Caco-2 (cell line): ENCODE measurements at places on chromosomes 11 and 22. TPM values are rescaled to one million over a fixed set of nuclear protein-coding genes. Genes with fewer than 3 reads are reported as not detected.
A peak's percentile ranks its signal among the peaks of the same experiment; 100 is the strongest.

FOLR2 gene
- not detected in 2 replicates for total RNA-seq

CLDN5 gene
- not detected in 2 replicates for total RNA-seq

OR4C13 gene
- not detected in 2 replicates for total RNA-seq

CCDC116 gene
- not detected in 2 replicates for total RNA-seq

OR10A6 gene
- total RNA-seq, result not detected in 2 replicates

MYBPC3 gene
- total RNA-seq, result not detected in 2 replicates

DNA sequence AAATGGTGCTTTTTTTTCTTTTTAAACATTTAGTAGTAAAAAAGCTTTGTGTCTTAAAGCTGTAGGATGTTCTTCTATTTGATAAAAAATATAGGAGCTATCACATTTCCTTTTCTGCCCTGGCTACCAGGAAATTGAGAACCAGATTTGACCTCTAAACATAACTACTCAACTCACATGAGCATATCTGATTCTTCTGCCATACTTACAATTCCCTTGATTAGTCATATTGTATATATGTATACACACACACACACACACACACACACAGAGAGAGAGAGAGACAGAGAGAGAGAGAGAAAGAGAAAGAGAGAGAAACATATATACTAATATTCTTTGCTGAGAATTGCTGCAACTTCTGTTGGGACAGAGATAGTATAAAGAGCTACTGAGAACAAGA is 23.0 kb upstream of the GDPD4 start:
- DNase-seq, result no peak

DNA sequence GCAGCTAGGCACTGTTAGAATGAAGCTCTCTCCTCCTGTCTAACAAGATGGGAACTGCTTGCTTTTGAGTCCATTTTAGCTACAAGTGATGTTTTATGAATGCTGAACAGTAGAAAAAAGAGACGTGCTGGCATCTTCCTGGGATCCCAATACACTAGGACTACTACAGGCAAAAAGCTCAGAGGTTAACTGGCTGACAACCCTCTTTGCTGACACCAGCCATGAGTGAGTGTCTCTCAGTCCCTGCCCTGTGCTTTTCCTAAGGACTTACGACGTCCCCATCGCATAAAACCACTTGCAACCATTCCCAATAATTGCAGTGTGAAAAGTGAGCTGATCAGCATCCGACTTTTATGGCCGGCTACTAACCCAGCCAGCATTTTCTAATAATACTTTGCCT is 213.5 kb downstream of the NTM start:
- DNase-seq, result no peak

DNA sequence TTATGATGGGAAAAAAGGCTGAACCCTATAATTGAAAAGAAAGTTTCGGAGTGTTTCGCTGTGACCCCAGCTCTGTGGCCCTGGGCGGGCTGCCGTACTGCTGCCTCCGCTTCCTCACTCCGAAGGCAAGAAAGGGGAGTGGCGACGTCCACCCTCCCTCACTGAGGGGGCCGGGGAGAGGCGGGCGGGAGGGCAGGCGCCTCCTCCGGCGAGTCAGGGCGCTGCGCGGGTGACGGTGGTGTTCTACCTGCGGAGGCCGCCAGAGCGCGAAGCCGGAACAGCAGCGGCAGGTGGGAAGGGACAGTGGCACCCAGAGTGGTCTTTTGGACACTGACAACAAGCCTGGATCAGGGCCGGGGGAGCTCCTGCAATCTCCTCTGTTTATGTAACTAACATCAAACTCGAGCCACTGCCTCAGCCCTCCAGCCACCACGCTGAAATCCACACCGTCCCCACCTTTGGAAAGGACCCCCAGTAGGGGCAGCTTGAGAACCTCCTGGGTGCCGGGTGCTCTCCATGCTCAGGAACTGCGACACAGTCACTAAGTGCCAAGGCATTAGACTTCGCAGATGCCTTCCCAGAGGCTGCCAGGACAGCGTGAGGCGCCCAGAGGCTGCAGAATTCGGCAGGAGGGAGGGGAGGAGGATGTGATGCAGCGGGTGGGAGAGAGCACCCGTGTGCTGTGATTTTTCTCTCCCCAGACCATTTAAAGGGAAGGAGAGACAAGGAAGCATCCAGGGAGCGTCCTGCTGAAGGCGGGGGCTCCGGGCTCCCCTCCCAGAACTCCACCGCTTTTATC is 25.5 kb downstream of the BID start:
- DNase-seq, result no peak

DNA sequence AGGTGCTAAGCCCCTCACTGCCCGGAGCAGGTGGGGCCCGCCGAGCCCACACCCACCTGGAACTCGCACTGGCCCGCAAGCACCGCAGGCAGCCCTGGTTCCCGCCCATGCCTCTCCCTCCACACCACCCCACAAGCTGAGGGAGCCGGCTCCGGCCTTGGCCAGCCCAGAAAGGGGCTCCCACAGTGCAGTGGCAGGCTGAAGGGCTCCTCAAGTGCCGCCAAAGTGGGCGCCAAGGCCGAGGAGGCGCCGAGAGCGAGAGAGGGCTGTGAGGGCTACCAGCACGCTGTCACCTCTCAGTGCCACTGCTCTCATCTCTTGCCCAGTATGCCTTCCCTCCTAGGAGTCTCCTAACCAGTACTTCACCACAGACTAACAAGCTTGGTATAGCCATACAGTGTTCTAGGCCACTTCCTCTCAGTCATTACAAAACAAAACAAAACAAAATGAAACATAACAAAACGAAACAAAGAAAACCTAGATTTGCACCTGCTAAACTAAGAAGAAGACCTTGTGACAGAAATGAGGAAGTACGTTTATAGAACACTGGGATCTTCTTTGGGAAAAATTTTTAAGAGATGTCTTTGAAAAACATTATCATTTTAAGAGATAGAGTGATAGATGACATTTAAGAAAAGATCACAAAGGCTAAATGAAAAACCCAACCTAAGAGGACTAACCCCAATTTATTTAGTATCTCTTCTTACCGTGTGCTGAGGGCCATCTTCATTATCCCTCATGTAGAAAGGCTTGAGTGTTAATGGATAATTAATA is 47.7 kb upstream of the GAB2 start:
- DNase-seq, result no peak

DNA sequence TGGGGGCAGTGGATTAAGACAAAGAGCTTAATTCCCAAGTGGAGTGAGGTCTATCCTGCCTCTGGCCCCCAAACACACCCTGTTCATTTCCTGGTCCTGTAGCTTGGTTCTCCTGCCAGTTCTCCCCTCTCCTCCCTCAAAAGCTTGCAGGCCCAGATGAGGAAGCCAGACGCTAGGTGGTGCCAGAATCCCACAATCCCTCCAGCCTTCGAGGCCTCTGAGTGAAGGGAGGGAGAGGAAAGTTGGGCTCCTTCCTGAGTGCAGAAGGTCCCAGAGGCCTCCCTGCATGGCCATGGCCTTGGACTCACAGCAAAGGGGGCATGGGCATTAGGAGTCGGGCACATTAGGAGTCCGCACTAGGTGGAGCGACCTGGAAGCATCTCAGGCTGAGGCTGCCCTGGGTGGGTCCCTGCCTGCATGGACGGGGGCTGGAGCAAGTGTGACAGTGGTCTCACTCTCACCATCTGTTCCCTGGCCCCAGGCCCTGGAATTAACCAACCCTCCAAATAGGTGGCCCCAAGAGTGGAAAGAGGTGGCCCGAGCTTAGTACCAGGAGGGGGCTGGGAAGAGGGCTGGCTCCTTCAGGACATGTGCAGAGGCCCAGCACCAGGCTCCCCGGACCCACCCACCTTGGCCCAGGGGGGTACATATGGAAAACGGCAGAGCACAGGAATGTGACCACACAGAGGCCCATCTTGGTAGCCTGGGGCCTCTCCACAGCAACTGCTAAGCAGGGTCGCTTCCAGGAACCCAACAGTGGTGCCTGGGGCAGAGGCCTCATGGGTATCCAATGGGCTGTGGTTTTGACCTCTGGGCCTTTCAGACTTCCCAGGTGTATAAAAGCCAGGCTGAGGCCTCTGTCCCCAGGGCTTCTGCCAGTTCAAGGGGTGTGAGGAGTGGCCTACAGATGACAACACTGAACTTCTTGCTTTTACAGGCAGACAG is 5.2 kb downstream of the FXYD2 start:
- peak; percentile 88 for DNase-seq

DNA sequence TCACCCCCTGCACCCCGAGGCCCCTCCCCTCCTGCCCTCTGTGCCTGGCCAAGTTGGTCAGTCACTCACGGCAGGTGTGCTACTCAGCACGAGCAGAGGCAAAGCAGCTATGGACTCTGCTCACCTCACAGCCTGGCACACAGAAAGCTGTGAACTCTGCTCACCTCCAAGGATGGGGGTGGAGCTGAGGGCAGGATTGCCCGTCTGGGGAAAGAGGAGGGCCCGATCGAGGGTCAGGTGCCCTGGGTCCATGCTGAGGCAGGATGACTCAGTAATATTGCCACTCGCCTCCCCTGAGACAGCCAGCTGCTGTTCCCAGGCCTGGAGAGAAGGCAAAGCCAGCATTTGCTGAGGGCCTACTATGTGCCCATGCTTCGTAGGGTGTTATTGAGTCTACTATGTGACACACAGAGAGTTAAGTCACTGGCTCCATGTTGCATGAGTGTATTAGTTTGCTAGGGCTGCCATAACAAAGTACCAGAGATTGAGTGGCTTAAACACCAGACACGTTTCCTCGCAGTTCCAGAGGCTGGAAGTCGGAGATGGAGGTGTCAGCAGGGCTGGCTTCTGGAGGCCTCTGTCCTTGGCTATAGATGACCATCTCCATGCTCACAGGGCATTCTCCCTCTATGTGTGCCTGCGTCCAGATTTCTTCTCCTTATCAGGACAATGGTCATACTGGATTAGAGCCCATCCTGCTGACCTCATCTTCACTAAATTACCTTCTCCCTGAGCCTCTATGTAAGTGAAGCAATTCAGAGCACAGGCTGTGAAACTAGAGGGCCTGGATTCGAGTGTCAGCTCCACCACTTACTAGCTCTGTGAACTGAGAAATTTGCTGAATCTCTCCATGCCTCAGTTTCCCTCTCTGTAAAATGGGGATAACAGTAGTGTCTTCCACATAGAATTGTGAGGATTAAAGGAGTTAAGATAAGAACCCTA is 13.2 kb upstream of the TSKU start:
- peak; percentile 45 for DNase-seq

DNA sequence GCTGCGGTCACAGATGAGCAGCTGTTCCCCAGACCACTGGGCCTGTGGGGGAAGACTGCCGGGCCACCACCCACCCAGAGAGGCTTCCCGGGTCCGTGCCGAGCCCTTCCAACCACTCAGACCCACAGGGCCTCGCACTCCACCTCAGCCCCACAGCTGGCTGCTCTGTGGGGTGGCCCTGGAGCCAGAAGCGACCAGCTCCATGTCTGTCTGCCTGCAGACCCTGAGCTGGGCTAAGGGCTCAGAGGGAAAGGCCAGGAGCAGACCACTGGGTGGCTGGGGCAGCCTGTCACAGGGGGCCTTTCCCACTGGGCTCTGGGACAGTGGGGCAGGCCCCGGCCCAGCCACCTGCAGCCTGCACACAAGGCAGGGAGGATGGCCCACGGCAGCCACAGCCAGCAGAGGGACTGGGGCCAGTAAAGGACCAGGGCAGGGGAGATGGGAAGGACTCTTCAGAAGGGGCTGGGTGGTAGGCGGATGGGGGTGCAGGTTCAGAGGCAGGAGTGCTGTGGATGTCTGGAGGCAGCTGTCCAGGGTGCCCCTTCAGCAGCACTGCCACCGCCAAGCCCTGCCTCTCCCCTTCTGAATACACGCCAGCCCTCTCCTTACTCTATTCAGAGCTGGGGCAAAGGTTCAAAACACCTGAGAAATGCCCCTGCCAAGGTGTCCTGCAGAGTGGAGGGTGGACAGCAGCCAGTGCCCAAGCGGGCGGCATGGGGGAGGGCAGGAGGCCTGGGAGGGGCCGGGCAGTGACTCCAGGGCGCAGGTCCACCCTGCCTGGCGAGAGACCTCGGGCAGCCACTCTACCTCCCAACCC is 32.2 kb downstream of the GNB1L start:
- no peak for DNase-seq

- DNase-seq, result no peak
Observed at GRCh38 chr11:113420808-113421207, 33.2 kb downstream of the ANKK1 start.

- DNase-seq, result peak; percentile 18
Observed at GRCh38 chr11:122202161-122202950, 86.3 kb upstream of the BLID start.

DNA sequence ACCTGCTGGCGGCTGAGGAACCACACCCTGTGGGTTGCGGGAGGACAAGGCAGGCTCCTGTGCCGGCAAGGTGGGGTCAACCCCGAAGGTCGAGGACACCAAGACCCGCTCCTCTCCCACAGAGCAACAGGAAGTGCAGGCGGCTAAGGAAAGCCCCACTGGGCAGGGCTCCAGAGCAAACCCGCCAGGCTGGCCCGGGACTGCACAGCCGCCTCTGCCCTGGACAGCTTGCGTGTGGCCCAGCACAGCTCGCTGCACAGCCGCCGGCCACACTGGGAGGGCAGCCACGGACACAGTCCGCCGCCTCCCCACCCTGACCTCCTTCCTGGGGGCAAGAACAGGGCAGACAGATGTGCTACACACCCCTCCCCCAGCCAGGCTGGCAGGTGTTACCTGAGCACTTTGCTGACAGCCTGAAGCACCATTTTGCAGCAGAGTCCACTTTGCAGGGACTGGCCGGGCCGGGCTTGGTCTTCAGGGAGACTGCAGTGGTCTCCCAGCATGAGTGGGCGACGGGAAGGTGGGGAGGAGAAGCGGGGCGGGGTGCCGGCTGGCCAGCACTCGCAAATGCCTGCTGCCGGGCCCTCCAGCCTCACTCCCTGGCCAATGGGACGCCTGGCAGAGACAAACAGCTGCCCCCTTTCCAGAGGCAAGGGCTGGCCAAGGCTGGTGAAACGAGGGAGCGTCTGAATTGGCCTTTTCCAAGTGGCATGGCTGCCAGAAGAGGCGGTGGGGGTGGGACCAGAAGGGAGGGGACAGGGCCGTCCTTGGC is at the start of gene MOB2:
TSS of gene MOB2 (minus strand) at position 726 of the 772 bp plus-strand sequence. CDS start at position 503, 223 bp downstream.
- no peak for DNase-seq

- DNase-seq, result no peak
Observed at GRCh38 chr11:126929179-126930061, 71.2 kb downstream of the KIRREL3 start.

- no peak for DNase-seq
Observed at GRCh38 chr11:30583476-30584280, 2.5 kb downstream of the MPPED2 start.

DNA sequence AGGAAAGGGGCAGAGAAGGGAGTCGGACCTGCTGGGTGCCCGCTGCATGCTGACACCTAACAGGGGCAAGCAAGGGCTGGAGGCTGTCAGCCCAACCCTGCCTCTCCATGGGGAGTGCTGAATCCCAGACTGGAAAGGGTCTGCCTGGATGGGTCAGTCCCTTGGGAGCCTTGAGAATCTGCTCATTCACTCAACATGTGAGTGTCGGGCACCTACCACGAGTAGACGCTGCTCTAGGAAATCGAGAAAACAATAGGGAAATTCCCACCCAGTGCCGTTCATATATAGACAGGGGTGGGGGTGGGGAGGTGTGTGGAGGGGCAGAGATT is 4.4 kb upstream of the CTSD start:
- DNase-seq, result no peak

- no peak for DNase-seq
Observed at GRCh38 chr11:75344186-75344585, 7.3 kb downstream of the ARRB1 start.
